ENCODE measurements at places on chromosomes 3 and 15. TPM values are rescaled to one million over a fixed set of nuclear protein-coding genes. Genes with fewer than 3 reads are reported as not detected.

- DNase-seq = no peak
Observed at GRCh38 chr3:172332256-172333041, 115.8 kb downstream of the GHSR start.

GRCh38 chr15:93195109-93195508 is 106.1 kb upstream of the RGMA start:
- no peak for DNase-seq

GRCh38 chr3:39810647-39811161 is 1.3 kb downstream of the MYRIP start:
- DNase-seq = no peak

DNA sequence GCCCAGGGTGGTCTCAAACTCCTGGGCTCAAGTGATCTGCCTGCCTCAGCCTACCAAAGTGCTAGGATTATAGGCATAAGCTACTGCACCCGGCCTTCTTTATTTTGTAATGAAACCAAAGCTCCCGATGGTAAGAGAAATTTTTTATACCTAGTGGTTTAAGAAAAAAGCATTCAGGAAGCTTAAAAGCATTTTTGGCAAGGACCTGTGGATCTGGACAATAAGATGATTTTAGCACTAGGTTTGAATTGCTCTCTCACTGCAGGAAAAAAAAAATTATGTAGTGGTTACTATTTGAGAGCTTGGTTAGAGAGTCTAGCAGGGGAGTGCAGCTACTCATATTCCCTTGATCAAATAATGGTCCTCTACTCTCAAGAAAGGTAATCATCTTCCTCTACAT is 64.9 kb upstream of the PIK3R4 start:
- no peak for DNase-seq

Gene KCNAB1
- total RNA-seq = not detected

Data from epithelial cell of proximal tubule (primary cell).